ENCODE measurements at places on chromosomes 6 and 20.

GRCh38 chr20:6426287-6426891, 303.6 kb upstream of the FERMT1 start:
- no peak overlapping the region for H3K27ac ChIP-seq
- no peaks in the 10 kb centered on the region for H3K36me3 ChIP-seq
- no peaks in the 10 kb centered on the region for H3K4me1 ChIP-seq
- H3K27me3 ChIP-seq: no peaks in the 10 kb centered on the region
- H3K4me3 ChIP-seq: no peak overlapping the region
- no peak for DNase-seq

- H3K36me3 ChIP-seq: peaks cover 74% of the 10 kb centered on the region
- H3K27ac ChIP-seq: peak overlapping the region; percentile 13
- no peak for DNase-seq
- H3K4me1 ChIP-seq: peaks cover 15% of the 10 kb centered on the region
These were observed 9.2 kb downstream of the ECI2 start for GRCh38 chr6:4125933-4126864.

GRCh38 chr6:43842231-43842794, 72.3 kb downstream of the VEGFA start:
- DNase-seq: no peak
- H3K4me1 ChIP-seq: no peaks in the 10 kb centered on the region
- peaks cover 11% of the 10 kb centered on the region for H3K27me3 ChIP-seq
- H3K36me3 ChIP-seq: no peaks in the 10 kb centered on the region

GRCh38 chr20:6395695-6396094, 272.9 kb upstream of the FERMT1 start:
- no peak overlapping the region for H3K27ac ChIP-seq
- no peak overlapping the region for H3K4me3 ChIP-seq
- H3K4me1 ChIP-seq: no peaks in the 10 kb centered on the region
- DNase-seq: no peak

DNA sequence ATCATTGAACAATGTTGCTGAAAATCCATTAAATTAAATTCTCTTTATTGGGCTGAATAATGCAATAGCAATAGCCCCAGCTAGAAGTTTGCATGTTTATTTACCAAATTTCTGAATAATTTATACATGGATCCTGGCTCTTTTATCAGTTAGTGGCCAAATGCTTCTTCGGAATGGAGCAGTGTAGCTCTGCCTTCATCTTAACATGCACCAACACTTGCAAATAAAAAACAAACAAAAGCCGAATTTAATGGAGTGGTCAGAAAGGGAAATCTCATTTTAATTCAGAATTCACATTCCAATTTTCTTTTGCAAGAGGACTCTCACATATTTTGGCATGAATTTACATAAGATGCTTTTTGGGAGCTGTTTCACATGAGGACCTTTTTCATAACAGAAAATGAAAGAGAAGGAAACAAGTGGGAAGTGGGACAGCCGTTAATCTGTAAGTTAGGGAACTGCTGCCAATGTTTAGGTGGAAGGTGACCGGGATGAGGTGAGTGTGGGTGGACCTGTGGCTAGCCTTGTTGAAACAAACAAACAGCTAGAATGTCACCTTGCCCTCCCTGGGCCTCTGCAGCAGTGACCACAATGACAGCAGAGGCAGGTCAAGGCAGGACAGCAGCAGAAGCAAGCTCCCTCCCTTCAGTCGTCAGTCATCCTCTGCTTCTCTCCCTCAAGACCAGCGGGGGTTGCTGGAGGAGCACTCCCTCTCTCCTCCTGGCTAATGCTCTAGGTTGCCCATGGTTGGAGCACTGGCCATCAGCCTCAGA, 73.2 kb downstream of the INSM1 start:
- peaks cover 4% of the 10 kb centered on the region for H3K36me3 ChIP-seq
- peaks cover 19% of the 10 kb centered on the region for H3K4me1 ChIP-seq
- H3K4me3 ChIP-seq: no peak overlapping the region
- peak overlapping the region; percentile 58 for H3K27ac ChIP-seq
- H3K27me3 ChIP-seq: no peaks in the 10 kb centered on the region

DNA sequence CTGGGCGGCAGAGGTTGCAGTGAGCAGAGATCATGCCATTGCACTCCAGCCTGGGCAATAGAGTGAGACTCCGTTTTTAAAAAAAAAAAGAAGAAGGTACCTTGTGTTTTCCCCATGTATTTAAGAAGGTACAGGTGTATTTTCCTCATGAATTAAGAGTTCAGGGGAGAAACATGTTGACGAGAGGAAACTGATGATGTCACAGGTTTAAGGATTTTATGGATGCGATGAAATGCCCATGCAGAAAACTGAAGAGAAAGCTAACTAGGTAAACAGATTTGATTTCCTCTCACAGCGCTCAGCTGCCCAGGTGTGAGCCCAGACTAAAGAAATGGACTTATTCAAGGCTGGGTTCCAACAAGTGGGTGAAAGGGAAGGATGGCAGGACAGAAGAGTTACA, 38.4 kb upstream of the SOX4 start:
- no peak overlapping the region for H3K4me3 ChIP-seq
- DNase-seq: no peak
- H3K27me3 ChIP-seq: no peaks in the 10 kb centered on the region
- no peak overlapping the region for H3K27ac ChIP-seq

DNA sequence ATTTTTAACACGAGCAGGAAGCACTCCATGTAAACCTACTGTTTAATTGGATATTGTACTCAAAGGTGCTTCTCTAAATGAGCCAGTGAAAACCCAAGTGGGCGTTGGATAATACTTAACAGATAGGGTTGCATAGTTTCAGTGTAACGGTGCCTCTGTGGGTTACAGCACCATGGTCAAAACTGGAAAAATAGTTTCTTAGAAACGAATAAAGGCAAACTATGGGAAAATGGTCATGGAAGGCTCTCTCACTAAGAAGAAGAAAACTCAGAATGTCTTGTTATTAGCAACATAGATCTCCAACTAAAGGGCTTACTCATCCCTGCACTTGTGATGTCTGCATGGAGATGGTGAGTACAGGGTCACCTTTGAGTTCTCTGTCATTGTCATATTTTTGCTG, 59.1 kb upstream of the NEDD9 start:
- no peak for DNase-seq
- no peak overlapping the region for H3K4me3 ChIP-seq
- H3K27ac ChIP-seq: peak overlapping the region; percentile 56
- no peaks in the 10 kb centered on the region for H3K27me3 ChIP-seq
- H3K36me3 ChIP-seq: peaks cover 79% of the 10 kb centered on the region

GRCh38 chr6:126050795-126051194, 64.5 kb downstream of the TRMT11 start:
- H3K4me1 ChIP-seq: no peaks in the 10 kb centered on the region
- H3K27ac ChIP-seq: no peak overlapping the region
- H3K36me3 ChIP-seq: peaks cover 10% of the 10 kb centered on the region
- no peaks in the 10 kb centered on the region for H3K27me3 ChIP-seq
- H3K4me3 ChIP-seq: no peak overlapping the region

GRCh38 chr6:108995296-108995695, 99.3 kb downstream of the SESN1 start:
- H3K27ac ChIP-seq: no peak overlapping the region
- no peaks in the 10 kb centered on the region for H3K27me3 ChIP-seq
- H3K4me1 ChIP-seq: no peaks in the 10 kb centered on the region
- DNase-seq: no peak
- H3K36me3 ChIP-seq: peaks cover 58% of the 10 kb centered on the region

- DNase-seq: no peak
- peaks cover 14% of the 10 kb centered on the region for H3K36me3 ChIP-seq
- no peak overlapping the region for H3K4me3 ChIP-seq
- H3K27me3 ChIP-seq: peaks cover 31% of the 10 kb centered on the region
- H3K27ac ChIP-seq: no peak overlapping the region
- peaks cover 35% of the 10 kb centered on the region for H3K4me1 ChIP-seq
These were observed 18.1 kb upstream of the SNRPB2 start for GRCh38 chr20:16711661-16712258.

- no peaks in the 10 kb centered on the region for H3K36me3 ChIP-seq
- H3K4me1 ChIP-seq: peaks cover 13% of the 10 kb centered on the region
- no peak for DNase-seq
- no peak overlapping the region for H3K27ac ChIP-seq
- H3K4me3 ChIP-seq: no peak overlapping the region
These were observed 12.0 kb upstream of the PTPN1 start for GRCh38 chr20:50498071-50498776.

DNA sequence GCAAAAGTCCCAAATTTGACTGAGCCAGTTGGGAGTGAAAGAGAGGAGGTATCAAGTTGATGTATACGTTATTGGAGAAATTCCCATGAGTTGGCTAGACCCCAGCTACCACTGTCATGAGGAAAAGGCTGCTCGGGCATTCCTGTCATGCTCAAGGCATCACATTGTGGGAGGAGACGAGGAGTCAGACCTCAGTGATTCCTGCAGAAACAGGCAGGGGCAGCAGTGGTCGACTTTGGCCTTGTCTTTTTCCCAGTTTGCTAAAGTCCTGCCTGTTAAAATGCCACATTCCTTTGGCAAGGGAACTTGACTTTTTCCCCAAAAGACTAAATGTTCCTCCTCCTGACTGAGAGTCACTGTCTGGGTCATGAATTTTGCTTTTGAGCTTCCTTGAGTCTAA, 295.5 kb upstream of the HS3ST5 start:
- H3K27ac ChIP-seq: no peak overlapping the region
- no peaks in the 10 kb centered on the region for H3K4me1 ChIP-seq
- H3K27me3 ChIP-seq: no peaks in the 10 kb centered on the region

DNA sequence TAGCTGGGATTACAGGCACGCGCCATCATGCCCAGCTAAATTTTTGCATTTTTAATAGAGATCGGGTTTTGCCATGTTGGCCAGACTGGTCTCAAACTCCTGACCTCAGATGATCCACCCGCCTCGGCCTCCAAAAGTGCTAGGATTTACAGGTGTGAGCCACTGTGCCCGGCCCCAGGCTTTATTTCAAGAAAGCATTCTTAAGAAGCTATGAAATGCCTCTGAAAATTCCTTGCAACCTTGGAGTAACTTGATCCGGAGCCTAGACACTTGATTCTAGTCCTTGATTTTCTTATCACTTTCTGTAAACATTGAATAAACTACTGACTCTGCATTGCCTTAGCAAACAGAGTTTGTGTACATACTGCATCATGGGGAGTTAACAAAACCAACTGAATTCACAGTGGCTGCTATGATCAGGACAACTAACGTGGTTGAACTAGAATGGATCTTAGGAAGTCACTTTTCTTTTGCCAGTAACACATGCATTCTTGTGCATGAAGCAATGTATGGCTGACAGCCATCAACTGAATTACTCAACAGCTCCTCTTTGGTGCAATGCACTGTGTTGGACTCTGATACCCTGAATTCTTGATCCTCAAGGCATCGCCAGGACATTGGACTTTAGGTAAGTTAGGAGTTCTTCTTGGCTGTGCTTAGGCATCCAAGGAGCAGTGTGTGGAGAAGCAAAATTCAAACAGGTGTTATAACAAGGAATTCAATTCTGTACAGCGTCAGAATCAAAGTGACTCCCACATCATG, 102.8 kb upstream of the TMEM170B start:
- H3K27me3 ChIP-seq: no peaks in the 10 kb centered on the region
- H3K4me1 ChIP-seq: peaks cover 16% of the 10 kb centered on the region
- H3K4me3 ChIP-seq: no peak overlapping the region
- no peak overlapping the region for H3K27ac ChIP-seq
- H3K36me3 ChIP-seq: no peaks in the 10 kb centered on the region

DNA sequence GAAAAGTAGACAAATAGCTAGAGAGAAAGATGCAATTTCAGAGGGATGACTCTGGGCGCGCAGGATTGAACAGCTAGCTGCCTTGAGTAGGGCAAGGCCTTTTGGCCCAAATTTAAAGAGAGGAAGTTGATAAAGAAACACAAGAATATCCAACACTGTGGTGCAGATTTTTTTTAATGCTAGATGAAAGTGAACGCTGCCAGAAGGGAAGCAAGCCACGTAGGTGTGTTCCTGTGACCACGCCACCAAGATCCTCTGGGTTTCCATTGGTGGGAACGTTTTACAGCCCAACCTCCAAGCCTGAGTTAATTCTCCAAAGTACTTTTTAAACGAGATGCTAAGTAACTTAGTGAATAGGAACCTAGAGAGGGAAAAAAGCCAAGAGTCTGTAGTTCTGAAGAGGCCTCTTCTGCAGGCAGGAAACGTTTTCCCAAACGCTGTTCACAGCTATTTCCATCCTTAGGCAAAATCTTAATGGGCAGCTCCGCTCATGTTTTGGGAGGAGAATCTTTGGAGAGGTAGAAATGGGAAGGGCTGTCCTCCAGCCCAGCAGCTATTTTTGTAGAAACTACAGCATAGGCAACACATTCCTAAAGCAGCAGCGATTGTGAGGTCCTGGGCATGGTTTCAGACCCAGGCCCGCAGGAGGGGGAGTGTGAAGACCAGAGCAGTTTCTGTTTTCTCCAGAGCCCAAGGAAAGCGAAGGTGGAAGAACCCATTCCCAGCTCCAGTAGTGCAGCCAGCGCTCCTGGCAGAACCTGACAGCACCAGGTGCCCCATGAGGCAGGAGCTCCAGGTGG, 8.2 kb downstream of the LY86 start:
- H3K4me1 ChIP-seq: peaks cover 28% of the 10 kb centered on the region
- no peak for DNase-seq
- H3K36me3 ChIP-seq: peaks cover 21% of the 10 kb centered on the region
- peaks cover 4% of the 10 kb centered on the region for H3K27me3 ChIP-seq

DNA sequence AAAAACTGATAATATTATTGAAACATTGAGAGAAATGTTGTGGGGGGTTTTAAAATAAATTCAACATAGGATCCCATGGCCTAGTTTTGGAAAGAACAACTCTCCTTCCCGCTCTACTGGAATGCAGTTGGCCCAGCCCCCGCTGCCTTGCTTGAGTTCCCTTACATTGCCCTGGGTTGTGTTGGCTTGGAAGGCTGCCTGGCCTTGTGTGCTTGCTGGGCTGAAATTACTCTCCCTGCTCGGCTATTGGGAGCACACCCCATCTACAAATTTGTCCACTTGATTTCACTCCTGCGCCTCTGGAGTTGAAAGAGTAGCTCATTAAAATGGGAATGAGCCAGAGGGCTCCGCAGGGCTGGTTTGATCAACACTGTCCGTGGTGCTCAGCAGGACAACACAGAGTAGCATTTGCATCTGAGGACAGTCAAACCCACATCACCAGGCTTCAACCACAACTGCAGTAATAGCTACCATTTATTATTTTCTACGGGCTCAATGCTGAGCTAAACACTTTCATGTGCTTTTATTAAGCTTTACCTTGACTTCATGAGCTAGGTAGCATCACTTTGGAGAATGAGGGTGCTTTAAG, 35.2 kb downstream of the DOK5 start:
- no peak for DNase-seq
- no peaks in the 10 kb centered on the region for H3K36me3 ChIP-seq
- no peak overlapping the region for H3K27ac ChIP-seq
- H3K4me3 ChIP-seq: no peak overlapping the region

DNA sequence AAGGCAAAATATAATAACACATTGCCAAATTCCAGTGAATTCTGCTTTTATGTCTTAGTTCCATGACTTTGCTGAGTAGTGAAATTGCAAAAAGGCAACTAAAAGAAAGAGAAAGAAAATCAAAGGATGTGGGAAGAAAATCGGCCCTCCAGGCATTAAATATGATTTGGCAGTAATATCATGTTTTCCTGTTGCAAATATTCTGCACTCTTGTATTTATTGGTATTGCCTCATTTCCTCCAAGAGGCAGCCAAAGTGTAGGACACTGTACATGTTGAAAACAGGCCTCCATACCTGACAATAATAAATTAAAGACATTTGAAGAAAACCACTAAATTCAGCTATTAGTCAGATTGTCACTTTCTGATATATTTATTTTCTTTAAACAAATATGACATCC, 460.0 kb upstream of the NOX3 start:
- no peaks in the 10 kb centered on the region for H3K36me3 ChIP-seq
- no peak for DNase-seq
- H3K27me3 ChIP-seq: no peaks in the 10 kb centered on the region
- H3K27ac ChIP-seq: no peak overlapping the region
- H3K4me1 ChIP-seq: no peaks in the 10 kb centered on the region

Data from activated T-helper 2 cell treated with anti-CD3 and anti-CD28 coated beads, Interferon-gamma antibody, Interleukin-2, Interleukin-4, amounts not matched to agents 10 μg/mL and 5 μg/mL and 100 μg/mL, durations not matched to agents 14 hours and 24 hours and 36 hours (primary cell).